Endothelial cell of umbilical vein (primary cell): ENCODE measurements at places on chromosomes 13 and 19. TPM values are rescaled to one million over a fixed set of nuclear protein-coding genes. Genes with fewer than 3 reads are reported as not detected.

Gene LRRC4B
- not detected in 2 replicates for total RNA-seq

Gene RAB3D
- total RNA-seq = 41.1 and 48.2 TPM in 2 replicates

- H3K4me1 ChIP-seq = peaks cover 21% of the 10 kb centered on the region
- no peaks in the 10 kb centered on the region for H3K27me3 ChIP-seq
- no peak overlapping the region for H3K4me3 ChIP-seq
- H3K27ac ChIP-seq = peak overlapping the region; percentile 42
Measured at GRCh38 chr13:95485518-95486144, 66.9 kb upstream of the CLDN10 start.

GRCh38 chr13:111568290-111568689, 247.8 kb downstream of the TEX29 start:
- H3K4me1 ChIP-seq = no peaks in the 10 kb centered on the region
- no peak overlapping the region for H3K27ac ChIP-seq
- H3K4me3 ChIP-seq = no peak overlapping the region
- no peaks in the 10 kb centered on the region for H3K36me3 ChIP-seq

DNA sequence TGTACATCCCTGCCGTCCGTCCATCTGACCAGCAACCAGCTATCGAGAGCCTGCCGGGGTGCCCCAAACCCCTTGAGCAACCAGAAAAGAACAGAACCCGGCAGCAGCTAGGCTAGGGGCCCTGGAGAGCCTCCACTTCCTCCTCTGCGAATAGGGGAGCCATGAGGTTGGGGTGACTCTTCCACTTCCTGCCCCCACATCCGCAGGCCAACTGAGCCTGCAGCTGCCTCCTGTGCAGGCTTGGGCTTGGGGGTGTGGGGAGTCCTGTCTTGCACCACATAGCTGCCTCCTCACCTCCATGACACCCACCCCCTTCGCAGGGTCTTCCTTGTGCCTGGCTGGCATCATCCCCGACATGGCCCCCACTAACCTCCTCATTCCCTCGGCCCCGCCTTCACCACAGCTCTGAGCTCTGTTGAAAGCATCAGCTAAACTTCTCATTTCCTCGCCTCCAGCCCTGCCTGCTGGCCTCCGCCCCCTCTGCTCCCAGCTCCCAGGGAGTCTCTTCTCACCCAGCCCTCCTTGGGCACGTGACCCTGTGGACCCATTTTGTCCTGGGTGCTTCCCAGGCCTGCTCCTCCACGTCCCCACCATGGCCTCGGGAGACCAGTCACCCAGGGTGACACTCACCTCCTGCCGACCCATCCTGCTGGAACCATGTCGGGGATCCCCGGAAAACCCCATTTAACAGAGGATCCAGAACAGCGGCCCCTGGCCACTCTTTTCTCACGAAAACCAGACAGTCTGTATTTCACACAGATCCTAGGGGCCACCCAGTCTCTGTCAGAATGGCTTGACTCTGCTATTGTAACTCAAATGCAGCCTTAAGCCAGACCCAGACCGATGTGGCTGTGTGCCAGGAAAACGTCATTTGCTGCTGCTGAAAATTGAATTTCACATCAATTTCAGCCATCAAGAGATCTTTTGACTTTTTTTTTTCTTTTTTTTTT, 50.4 kb downstream of the MYO9B start:
- H3K36me3 ChIP-seq = peaks cover 4% of the 10 kb centered on the region

DNA sequence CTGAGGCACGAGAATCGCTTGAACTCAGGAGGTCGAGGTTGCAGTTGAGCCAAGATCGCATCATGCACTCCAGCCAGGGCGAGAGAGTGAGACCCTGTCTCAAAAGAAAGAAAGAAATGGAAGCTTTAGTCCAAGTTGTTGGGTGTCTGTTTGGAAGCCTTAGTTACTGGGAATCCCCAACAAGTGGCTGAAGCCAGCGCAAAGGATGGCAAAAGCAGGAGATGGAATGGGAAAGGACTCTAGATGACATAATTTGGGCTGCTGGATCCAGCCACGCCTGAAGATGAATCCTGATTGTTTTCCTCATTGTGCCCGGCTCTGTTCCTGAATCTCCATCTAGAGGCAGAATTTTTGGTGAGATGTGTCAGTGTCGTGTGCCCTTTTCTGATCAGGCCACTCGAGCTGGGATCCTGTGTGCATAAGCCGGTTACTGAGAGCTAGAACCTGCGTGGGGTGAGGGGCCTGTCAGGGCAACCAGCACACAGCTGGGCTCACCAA, 18.1 kb downstream of the CEBPA start:
- no peaks in the 10 kb centered on the region for H3K4me1 ChIP-seq
- H3K4me3 ChIP-seq = no peak overlapping the region
- H3K36me3 ChIP-seq = no peaks in the 10 kb centered on the region
- DNase-seq = no peak
- H3K27me3 ChIP-seq = no peaks in the 10 kb centered on the region
